ENCODE measurements at places on chromosomes 11 and 22. TPM values are rescaled to one million over a fixed set of nuclear protein-coding genes. Genes with fewer than 3 reads are reported as not detected.

APOA5 gene
- not detected for total RNA-seq

DNA sequence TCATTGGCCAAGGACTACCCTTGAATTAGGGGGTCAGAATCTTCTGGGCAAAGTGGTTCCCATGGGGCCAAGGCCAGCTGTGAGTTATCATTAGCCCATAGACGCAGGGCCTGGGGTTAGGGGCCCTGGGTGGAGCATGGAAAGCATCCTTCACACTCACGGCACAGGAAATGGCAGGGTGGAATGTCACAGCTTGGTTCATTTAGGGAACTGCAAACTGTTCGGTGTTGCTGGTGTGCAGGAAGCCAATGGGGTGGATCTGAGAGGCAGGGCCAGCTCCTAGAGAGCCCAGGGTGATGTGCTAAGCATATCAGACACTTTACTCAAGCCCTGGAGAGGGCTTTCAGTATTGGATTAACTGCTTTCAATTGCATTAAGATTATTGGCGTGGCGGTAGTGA lies 42.9 kb downstream of the TECTA start:
- DNase-seq: no peak

SHISA8 gene
- total RNA-seq: 10.2 TPM

DNA sequence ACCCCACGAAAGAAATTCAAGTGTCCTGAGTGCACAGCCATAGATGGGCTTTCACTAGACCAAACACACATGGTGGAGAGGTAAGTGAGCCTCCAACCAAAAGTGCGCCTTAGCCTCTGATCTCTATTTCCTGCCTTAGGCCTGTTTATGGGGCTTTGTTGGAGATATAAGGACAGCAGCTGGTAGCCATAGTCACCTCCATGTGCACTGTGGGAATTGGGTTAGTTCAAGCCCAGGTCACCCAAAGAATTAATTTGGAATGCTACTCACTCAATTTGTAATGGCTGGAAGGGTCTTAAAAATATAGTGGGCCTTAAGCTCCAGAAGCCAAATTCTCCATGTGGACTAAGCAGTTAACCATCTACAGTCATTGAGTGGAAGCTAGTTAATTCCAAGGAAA lies 73.6 kb downstream of the ALX4 start:
- no peak for DNase-seq

NAALAD2 gene
- 1.8 TPM for total RNA-seq

MS4A4E gene
- total RNA-seq: 0.79 TPM

LSP1 gene
- total RNA-seq: 22.9 TPM

Measured in left ventricle myocardium superior (tissue), 1 donor.